ENCODE measurements at places on chromosomes 12 and 14. TPM values are rescaled to one million over a fixed set of nuclear protein-coding genes. Genes with fewer than 3 reads are reported as not detected.

DNA sequence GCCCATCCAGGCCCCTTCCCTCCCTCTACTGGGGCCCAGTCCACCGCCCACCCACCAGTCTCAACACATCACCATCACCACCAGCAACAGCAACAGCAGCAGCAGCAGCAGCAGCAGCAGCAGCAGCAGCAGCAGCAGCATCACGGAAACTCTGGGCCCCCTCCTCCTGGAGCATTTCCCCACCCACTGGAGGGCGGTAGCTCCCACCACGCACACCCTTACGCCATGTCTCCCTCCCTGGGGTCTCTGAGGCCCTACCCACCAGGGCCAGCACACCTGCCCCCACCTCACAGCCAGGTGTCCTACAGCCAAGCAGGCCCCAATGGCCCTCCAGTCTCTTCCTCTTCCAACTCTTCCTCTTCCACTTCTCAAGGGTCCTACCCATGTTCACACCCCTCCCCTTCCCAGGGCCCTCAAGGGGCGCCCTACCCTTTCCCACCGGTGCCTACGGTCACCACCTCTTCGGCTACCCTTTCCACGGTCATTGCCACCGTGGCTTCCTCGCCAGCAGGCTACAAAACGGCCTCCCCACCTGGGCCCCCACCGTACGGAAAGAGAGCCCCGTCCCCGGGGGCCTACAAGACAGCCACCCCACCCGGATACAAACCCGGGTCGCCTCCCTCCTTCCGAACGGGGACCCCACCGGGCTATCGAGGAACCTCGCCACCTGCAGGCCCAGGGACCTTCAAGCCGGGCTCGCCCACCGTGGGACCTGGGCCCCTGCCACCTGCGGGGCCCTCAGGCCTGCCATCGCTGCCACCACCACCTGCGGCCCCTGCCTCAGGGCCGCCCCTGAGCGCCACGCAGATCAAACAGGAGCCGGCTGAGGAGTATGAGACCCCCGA lies 6.8 kb upstream of the RNU7-1 start:
- DNase-seq = no peak

GRCh38 chr12:907413-908185 lies 41.9 kb downstream of the RAD52 start:
- DNase-seq = no peak

DNA sequence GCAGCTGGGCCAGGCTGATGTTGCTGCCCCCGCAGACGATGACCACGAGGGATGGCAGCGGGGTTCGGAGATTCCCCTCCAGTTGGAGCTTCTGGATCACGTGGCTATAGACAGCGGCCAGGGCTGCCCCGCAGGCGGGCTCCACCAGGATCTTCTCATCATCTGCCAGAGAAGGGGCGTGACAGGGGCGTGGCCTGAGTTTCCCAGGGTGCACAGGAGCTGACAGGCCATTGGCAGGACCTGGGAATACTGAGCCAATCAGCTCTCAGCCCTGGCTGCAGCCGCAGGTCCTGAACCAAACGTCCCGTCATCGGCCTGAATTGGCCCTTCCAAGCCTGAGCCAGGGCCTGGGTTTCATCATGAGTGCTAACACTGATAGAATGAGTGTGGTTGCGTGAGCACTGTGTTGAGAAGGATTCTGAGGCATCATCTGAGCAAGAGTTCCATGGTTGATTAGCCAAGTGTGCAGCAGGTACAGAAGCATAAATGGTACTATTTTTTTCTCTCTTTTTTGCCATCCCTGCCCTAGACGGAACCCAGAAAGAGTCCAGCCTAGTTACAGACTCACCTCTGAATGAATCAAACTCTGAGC lies 10.6 kb downstream of the SDS start:
- no peak for DNase-seq

- DNase-seq = peak; percentile 16
These were observed 265.6 kb downstream of the AACS start for GRCh38 chr12:125330645-125331341.

DNA sequence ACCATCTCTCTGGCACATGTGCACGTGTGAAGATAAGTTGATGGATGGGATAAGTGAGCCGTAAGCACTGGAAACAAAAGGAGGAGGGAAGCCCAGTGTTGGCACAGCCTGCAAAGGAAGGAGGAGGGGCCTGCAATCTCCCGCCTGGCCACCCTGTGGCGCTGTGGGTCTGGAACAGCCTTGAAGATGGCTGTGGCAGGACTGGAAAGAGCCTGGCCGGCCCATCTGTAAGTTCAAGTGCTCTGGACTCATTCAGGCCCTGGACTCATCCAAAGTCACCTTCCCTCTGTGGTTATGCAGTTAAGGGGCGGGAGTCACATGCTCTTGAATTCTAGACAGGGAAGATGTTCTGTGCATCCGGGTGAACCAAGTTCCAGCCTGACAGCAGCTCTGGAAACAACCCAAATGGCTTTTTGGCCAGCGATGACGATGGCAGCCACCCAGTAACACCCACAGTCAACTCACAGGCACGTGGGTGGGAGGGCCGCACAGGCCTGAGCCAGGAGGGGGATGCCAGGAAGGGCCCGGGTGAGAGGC lies 50.4 kb downstream of the CHGA start:
- DNase-seq = peak; percentile 17

DNA sequence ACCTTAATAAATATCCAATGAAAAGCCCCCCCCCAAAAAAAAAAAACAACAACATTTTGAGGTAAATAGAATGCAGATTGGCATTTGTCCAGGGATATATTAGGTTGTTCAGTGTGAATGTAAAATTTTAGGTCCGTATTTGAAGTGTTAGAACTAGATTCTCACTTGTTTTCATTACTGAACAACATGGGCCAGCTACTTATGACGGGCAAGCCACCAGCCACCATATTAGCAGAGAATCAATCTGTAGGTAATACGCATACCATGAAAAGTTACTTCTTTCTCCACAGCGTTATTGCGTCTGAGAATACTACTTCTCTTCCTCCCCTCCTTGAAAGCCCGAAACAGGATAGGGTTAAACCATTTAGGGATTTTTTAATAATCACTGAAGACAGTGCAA lies 5.4 kb downstream of the FLRT2 start:
- peak; percentile 56 for DNase-seq

GRCh38 chr14:102320033-102320660 lies 601 bp downstream of the ZNF839 start:
- peak; percentile 57 for DNase-seq

DNA sequence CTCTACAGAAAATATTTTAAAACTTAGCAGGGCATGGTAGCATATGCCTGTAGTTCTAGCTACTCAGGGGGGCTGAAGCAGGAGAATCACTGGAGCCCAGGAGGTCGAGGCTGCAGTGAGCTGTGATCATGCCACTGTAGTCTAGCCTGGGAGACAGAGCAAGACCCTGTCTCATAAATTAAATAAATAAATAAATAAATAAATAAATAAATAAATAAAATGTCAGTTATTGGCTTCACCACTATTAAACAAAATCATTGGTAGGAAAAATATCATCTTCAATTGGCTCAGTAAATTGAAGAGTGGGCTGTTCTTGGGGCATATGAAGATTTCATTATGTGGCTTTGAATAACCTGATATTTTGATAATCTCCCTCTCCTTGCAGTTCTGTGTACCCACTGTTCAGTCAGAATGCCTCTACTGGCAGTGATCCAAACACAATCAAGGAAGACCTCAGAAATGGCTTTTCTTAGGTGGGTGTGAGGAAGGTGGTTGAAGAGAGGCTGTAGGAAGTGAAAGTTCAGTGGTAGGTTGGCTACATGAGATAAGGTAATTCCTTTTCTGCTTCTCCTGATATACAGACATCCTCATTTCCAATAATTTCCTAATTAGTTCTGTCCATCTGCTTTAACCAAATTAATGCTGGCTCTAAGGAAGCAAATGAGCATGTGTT lies 175.8 kb downstream of the MSRB3 start:
- DNase-seq = no peak

DNA sequence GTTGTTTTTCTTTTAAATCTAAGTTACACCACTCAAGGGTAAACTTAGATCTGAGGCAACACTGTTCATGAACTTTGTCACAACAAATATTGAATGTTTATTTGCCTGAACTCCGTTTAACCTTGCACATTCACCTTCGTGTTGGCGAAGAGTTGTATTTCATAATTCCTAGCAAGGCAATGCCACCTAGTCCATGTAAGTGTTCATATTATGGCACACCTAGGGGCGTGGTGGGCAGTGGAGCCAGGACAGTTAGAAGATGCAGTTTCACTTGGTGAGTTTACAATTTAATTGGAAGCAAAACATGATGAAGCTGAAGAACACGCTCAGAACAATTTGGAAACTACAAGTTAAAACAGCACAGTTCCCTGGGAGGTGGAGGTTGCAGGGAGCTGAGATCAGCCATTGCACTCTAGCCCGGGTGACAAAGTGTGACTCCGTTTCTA lies 30.4 kb upstream of the GNPNAT1 start:
- no peak for DNase-seq

DNA sequence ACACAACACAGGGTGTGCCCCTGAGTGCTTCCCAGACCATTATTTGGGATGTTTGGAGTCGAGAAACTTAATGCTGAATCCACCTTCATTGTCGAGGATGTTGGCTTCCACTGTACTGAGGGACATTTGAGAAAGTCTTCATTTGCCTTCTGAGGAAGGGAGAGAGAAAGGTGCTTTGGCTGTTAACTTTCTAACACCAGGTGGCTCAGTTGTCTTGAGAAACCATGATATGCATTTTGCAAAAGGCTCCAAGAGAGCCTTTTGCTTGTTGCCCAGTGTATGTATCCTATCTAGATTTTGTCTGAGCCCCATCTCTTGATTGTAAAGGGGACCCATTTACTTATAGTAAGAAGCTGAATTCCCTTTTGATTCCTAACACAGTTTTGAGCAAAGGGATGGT lies 28.6 kb upstream of the NRXN3 start:
- DNase-seq = no peak

GRCh38 chr12:20376984-20377383 lies 8.6 kb downstream of the PDE3A start:
- DNase-seq = peak; percentile 60

The NRIP2 gene
- polyA plus RNA-seq = not detected

The SH2B3 gene
- polyA plus RNA-seq = 69.7 TPM

The FAM222A gene
- 0.62 TPM for polyA plus RNA-seq

The DPY19L2 gene
- 0.59 TPM for polyA plus RNA-seq

The ASB2 gene
- not detected for polyA plus RNA-seq

The PLEKHG3 gene
- polyA plus RNA-seq = 6.6 TPM
